H54 (cell line): ENCODE measurements at places on chromosomes 13 and 19.

DNA sequence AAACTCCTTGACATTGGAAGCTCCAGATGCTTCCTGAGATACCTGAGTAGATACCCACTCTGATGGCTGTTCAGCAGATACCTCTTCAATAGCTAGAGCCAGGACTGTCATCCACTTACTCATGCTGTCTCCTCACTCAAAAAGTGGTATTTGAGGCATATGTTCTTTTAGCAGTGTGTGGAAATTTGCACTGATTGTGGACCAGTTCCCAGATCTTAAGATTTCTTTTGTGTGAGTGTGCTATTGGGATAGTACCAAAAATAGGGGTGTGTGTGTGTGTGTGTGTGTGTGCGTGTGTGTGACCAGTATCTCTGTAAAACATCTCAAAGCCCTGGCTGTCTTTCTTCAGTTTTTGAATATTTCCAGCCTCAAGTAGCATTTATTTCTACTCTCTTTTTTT, 108.3 kb downstream of the SLITRK5 start:
- no peak for DNase-seq

DNA sequence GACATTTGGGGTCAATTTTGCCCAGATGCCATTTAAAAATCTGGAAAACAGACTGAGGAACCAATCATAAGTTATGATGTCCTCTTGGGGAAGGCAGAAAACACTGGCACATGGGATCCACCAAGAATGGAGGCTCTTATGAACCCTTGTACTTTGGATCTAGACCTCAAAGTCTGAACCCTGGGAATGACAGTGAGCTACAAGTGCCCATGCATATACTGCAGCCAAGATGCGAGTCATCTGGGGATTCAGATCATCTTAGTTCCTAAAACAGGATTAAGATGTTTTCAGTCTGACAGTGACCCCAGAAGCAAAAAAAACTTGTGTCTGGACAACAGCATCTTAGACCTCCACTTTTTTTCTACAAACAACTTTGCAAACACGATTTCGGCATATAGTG, 100.2 kb upstream of the SIAH3 start:
- no peak for DNase-seq

DNA sequence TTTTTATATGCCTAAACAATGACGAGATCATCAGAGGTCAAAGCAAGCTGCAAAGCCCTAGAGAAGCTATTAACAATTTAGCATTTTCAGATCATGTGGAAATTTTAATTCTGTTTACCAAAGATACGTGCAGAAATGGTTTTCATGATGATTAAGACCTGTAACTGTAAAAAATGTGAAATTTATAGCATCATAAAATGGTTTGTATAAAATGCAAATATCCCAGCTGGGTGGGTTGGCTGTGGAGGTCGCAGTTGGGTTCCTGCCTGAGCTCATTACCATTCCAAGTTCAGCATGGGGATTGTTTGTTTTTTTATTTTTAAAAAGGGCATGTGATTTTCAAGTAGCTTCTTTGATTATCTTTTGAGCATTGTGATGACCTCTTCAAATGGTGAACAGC, 47.9 kb upstream of the SIAH3 start:
- no peak for DNase-seq

GRCh38 chr13:53775807-53776206, 747.2 kb downstream of the OLFM4 start:
- DNase-seq = no peak

- DNase-seq = no peak
Observed at GRCh38 chr13:30110301-30111070, 196.9 kb downstream of the KATNAL1 start.

DNA sequence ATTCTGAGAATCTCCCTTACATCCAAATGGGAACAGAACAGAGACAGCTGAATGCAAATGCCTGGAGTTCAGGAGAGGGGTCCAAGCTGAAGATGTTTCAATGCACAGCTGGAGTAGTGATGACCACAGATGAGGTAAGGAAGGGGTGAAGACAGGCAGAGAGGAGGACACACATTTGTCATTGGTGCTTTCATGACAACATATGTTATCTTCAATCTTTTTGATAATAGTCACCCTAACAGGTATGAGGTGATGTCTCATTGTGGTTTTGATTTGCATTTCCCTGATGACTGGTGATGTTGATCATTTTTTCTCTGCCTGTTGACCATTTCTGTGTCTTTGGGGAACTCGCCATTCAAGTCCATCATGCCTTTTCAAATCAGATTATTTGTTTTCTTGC, 19.2 kb downstream of the SIGLEC7 start:
- DNase-seq = no peak

DNA sequence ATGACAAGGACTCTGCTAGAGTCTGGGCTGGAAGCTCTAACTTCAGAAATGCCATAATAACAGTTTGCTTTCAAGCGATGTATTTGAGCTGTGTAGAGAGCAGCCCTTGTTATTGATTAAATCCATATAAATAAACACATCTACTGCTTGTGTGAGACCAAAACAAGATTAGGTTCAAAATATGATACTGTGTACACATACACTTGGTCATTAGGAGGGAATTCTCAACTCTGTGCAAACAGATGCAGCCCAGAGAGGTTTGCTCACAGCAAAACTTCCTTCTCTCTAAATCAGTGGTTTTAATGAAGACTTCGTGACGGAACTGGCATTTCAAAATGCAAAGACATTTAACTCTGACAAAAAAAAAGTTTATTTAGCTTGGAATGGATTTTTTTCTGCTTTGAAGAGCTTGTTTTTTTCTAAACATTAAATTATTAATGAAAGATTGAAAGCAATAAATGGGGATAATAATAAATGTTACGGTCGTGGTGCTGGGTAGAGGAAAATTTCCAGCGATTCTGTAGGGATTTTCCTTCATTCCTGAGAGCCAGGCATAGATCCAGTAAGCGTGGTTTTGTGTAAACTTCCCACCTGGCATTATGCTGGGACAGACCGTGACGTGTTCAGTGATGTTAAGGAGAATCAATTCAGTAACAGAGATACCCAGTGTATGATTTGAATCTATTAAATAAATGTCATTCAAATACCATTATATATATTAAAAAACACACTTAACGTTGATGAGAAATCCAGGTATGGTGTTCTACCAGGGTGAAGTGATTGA, 213.7 kb downstream of the TEX29 start:
- no peak for DNase-seq

DNA sequence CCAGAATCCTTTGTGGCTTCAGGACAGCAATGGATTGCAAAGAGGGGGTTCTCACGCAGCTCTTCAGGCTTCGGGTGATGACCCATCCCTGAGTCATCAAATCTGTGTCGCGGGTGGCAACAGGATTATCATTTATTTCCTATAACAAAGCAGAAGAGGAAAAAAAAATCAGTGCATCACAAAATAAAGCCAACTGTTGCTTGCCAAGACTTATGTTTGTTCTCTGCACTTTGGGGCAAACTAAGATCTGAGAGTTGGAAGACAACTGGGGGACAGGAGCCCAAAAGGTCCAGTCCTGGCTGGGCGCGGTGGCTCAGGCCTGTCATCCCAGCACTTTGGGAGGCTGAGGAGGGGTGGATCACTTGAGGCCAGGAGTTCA, 6.4 kb downstream of the GNA15 start:
- peak; percentile 98 for DNase-seq

- DNase-seq = no peak
Observed at GRCh38 chr19:8476524-8476923, 25.9 kb downstream of the PRAM1 start.

- no peak for DNase-seq
Observed at GRCh38 chr19:17125062-17125727, 49.6 kb downstream of the MYO9B start.

DNA sequence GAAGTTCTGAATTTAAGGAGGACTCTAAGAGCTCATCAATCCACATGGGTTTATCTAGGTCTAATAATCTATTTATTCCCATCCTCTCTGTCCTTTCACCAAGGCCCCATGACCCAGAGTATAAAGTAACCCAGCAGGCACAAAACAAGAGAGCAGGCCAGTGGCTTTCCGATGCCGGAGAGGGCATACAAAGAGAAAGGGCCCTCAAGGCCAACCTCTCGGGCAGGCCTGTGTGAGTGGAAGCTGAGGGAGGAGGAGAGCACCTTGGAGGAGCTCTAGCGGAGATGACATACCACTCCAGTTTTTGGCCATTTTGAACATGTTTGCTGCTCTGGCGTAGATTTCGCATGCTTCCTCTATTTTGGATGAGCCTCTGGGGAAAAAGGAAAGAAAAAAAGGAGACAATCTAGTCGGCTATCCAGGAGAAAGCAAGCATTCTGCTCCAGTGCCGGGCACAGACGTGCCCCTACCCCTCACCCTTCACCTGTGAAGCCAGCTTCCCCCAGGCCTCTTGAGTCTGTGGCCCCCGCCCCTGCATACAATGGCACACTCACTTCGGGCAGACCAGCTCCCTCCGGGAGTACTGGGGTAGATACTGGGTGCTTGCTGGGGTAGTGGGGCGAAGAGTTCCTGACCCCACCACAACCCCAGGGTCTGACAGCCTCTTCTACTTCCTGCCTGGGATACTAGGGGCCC, 11.6 kb downstream of the NAPA start:
- no peak for DNase-seq

DNA sequence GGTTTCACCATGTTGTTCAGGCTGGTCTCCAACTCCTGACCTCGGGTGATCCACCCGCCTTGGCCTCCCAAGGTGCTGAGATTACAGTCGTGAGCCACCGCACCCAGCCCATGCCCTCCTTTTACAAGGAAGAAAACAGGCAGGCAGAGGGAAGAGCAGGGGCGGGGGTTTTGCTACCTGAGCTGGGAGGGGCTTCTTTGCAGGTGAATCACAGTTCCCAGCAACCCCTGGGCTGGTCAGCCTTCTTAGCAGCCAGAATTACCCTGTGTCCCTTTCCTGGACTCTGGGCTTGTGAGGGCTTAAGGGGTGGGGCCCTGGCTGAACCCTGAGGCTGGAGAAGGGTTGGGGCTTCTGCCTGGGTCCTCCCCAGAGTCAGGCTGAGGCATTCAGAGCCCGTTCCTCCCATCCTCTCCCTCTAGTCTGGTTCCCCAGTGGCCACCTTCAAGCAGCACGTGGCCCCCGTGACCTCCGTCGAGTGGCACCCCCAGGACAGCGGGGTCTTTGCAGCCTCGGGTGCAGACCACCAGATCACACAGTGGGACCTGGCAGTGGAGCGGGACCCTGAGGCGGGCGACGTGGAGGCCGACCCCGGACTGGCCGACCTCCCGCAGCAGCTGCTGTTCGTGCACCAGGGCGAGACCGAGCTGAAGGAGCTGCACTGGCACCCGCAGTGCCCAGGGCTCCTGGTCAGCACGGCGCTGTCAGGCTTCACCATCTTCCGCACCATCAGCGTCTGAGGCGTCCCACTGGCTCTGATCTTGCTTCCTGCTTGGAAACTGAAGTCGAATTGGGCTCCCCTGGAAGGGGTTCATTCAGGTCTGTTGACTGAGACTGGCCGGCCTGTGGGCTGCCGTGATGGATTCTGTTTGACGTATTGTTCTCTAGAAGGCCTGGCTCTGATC, 2.8 kb upstream of the KCNJ14 start:
- no peak for DNase-seq

GRCh38 chr19:16325161-16325527, 518 bp downstream of the KLF2 start:
- peak; percentile 44 for DNase-seq

- DNase-seq = no peak
Observed at GRCh38 chr13:75220238-75220542, 261.8 kb downstream of the TBC1D4 start.

DNA sequence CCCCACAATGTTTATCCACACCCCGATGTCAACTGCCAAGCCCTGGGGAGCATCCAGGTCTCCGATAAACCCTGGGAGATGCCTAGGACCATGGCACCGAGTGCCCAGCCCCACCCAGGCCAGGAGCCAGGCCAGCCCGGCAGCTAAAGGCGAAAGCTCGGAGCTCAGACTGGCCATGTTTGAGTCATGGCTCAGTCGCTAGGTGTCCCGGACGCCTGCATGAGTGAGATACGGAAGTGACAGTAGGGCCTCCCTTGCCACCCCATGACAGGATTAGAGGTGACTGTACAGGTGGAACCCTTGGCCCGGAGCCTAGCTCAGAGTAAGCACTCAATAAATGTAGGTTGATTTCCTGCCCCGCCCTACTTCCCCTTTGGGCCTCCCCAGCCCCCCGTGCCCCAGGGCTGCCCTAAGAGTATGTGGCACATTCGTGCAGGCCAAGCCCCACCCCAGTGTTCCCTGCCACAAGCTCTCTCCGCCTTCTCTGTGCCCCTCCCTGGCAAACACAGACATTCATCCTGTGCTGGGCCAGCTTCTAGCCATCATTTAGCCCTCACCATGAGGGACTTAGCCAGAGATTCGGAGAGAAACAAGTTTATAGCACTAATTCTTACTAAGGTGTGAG, 5.8 kb upstream of the TPM4 start:
- peak; percentile 59 for DNase-seq

GRCh38 chr19:3304871-3305423, 61.4 kb upstream of the NFIC start:
- no peak for DNase-seq

DNA sequence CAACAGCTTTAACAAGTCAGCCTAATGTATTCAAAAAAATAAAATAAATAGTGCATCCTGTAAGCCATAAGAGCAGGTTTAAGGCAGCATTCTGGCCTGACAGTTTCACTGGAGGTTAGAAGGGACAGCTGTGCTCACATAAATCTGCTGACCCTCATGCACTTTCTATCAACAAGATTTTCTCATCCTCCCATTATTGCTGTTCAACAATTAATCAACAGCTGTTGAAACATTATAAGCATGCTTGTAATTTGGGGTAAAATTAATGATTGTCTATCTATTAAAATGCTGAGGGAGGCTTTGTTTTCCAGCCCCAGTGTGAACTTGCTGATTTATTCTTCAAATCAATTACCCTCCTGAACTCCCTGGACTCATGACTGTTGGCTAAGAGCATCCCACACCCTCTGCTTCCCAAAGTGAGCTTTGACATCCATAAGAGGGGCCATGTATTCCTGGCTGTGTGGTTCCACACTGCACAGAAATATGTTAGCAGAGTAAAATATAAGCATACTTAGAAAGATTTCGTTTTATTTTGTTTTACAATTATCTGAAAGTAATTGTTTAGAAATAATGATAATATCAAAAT, 492.4 kb downstream of the EFNB2 start:
- DNase-seq = no peak

DNA sequence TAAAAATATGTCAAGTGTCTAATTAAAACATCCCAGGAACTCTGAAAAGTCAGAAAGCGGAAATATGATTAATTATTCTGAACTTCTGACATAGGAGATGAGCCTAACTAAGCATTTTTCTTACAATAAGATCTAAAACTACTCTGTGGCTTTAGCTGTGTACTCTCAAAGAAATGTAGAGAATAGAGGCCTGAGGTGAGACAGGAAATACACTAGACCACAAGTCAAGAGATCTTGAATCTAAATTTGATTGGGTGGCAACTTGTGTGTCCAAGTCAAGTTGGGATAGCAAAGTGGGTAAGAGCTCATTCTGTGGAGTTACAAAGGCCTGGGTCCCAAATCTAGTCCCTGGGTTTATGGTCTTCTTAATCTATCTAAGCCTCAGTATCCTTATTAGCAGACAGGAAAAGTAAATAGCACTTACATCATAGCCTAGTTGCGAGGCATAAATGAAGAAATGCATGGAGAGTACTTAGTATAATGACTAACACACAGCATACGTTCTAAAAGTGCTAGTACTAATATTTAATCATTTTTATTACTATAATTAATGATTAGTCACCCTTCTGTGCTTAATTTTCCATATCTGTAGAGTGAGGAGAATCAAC, 9.4 kb upstream of the LRRC63 start:
- DNase-seq = no peak

- DNase-seq = no peak
Observed at GRCh38 chr13:91358387-91358782, 10.9 kb downstream of the MIR17HG start.

- DNase-seq = no peak
Observed at GRCh38 chr13:113026391-113026910, 57.4 kb downstream of the MCF2L start.
